ENCODE measurements at places on chromosomes 7 and 10.

DNA sequence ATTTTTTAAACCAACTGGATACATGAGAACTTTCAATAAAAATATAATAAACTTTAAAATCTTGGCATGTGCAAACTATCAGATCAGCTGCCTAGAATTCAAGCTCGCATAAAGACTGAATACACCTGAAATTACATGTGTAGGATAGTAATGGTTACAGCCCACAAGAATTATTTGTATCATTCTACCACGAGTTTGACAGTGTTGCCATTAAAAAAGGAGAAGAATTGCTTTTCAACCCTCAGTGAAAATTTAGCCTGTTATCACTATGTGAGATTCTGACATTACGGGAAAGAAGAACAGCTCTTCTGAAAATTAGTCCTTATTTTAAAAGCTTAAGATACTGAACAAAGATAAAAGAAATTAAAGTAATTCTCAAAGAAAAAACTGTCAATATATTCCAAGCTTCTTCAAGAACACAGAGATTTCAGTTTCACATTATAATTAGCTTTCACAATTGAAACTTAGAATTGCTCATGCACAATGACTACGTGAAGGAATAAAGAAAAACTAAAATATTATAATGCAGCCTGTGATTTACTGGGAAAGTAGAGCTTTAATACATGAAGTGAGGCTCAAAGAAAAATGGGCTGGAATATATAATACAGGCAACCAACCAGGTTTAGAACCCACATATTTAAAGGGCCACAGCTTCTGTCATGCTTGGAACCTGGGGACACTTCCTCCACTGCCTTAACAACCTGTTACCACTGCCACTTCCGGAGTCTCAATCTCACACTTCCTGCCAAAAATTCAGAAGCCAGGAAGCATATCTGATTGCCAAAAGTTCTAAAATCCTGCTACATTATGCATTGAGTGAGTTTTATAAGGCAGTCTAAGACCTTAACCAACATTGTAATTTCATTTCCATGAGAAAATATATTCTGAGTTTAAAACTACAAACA is 23.2 kb downstream of the TPK1 start:
- no peak for DNase-seq

GRCh38 chr10:128470321-128470965 is 344.2 kb upstream of the MKI67 start:
- no peak for DNase-seq

DNA sequence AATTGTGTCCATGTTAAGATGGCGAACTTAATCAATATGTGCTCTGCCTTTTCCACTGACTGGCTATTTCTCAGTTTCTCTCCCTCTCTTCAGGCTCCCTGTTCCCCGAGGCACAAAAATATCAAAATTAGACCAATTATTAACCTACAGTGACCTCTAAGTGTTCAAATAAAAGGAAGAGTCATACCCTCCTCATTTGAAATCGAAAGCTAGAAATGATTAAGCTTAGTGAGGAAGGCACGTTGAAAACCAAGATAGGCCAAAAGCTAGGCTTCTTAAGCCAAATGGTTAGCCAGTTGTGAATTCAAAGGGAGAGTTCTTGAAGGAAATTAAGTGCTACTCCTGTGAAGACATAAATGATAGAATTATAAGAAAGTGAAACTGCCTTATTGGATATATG is 81.1 kb upstream of the MBL2 start:
- DNase-seq, result no peak

DNA sequence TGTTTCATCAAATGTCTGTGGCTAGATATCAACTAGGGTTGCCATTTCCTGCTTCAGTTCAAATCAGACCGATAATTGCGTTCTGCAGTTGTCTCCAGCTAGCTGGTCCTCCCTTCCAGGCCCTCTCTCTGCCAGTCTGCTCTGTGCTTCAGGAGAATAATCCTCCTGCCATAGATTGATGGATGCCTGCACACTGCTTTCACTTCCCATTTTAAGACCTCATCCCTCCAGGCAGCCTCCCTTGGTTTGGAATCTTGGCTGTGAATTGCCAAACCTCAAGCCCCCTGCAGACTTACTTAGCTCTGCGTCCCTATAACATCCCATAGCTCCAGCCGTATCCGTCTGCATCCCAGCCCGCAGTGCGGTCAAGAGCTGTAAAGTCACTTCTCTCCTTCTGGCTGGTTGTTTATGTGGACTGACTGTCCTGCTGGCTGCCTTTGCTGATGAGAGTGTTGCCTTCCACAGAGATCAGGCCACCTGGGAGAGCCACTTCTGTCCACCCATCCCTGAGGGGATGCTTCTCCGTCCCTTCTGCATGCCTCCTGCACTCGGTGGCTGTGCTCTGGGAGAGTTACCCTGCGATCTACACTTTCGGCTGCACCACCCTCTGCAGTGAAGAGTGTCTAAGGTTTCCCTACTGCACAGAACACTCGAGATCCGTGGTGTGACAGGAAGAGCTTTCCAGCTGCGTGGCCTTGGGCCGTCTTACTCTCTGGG is 22.4 kb upstream of the KLF6 start:
- DNase-seq, result no peak

GRCh38 chr7:4416396-4417056 is 265.6 kb upstream of the FOXK1 start:
- no peak for DNase-seq

Measured in stimulated activated CD8-positive, alpha-beta memory T cell treated with anti-CD3 and anti-CD28 coated beads, Interleukin-4, amount 100 ng/mL, for 48 hours (primary cell).